ENCODE measurements at places on chromosomes 2 and 18. TPM values are rescaled to one million over a fixed set of nuclear protein-coding genes. Genes with fewer than 3 reads are reported as not detected.

GRCh38 chr18:37335409-37335736 lies 230.2 kb downstream of the CELF4 start:
- no peak overlapping the region for H3K27ac ChIP-seq
- H3K4me1 ChIP-seq, result peaks cover 4% of the 10 kb centered on the region
- DNase-seq, result no peak
- no peaks in the 10 kb centered on the region for H3K36me3 ChIP-seq
- H3K4me3 ChIP-seq, result no peak overlapping the region

DNA sequence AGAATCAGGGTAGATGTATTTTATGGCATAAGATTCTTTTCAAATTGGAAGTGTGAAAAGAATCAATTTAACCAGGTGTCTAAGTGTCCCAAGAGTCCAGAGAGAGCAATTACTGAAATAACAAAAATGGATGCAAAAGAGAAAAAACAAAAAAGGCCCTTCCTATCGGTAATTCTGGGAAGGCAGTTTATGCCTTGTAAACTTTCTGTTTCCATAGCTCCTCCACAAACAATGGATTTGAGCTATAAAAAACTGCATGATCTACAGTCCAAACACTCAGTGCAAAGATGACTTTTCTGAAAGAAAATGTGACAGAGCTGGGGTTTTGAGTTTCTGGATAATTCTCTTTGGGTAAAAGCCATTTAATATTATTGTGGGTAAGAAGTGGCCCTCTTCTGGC lies 366.1 kb downstream of the EN1 start:
- no peak overlapping the region for H3K4me3 ChIP-seq
- H3K4me1 ChIP-seq, result no peaks in the 10 kb centered on the region
- no peaks in the 10 kb centered on the region for H3K36me3 ChIP-seq
- no peak for DNase-seq
- no peaks in the 10 kb centered on the region for H3K27me3 ChIP-seq
- no peak overlapping the region for H3K27ac ChIP-seq

DNA sequence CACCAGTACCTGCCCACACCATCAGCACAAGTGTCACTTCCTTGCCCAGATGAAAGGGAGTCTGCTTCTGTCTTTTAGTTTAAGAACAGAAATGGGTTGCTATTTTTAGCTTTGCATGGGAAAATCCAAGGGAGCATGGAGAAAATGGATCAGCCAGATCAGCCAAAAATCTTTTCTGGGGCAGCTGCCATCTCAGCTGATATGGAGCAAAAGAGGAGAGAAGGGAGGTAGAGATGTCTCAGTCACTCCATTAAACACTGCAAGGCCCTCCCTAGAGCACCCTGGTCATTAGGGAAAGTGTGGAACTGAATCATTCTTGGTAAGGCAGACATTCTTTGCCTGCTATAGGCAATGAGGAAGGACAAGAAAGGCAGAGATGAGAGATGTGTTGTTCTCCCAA lies 79.9 kb downstream of the CTAGE1 start:
- peaks cover 6% of the 10 kb centered on the region for H3K27me3 ChIP-seq
- no peaks in the 10 kb centered on the region for H3K4me1 ChIP-seq
- no peak overlapping the region for H3K4me3 ChIP-seq
- no peaks in the 10 kb centered on the region for H3K36me3 ChIP-seq
- no peak overlapping the region for H3K27ac ChIP-seq
- DNase-seq, result no peak

DNA sequence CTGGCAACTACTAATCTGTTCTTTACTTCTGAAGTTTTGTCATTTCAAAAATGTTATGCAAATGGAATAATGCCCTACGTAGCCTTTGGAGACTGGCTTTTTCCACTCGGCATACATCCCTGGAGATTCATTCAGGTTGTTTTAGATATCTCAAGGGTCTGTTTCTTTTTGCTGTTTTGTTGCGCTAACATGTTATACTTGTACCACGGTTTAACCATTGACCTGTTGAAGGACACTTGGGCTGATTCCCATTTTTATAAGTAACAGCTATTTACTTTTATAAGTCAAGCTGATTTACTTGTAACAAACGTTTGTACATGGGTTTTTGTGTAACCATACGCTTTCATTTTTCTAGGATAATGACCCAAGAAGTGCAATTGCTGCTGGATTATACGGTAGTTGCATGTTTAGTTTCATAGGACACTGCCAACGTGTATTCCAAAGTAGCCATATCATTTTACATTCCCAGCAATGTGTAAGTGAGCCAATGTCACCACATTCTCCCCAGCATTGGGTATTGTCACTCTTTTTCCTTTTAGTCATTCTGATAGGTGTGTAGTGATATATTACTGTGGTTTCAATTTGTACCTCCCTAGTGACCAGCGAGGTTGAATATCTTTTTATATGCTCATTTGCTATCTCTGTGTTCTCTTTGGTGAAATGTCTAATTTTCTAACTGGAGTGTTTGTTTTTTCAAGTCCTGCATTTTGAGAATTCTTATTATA lies 36.5 kb upstream of the STAT4 start:
- no peak overlapping the region for H3K4me3 ChIP-seq
- H3K36me3 ChIP-seq, result no peaks in the 10 kb centered on the region
- DNase-seq, result no peak
- H3K4me1 ChIP-seq, result no peaks in the 10 kb centered on the region
- H3K27ac ChIP-seq, result no peak overlapping the region
- H3K27me3 ChIP-seq, result no peaks in the 10 kb centered on the region

The TMEM178A gene
- total RNA-seq, result 0.38 TPM

DNA sequence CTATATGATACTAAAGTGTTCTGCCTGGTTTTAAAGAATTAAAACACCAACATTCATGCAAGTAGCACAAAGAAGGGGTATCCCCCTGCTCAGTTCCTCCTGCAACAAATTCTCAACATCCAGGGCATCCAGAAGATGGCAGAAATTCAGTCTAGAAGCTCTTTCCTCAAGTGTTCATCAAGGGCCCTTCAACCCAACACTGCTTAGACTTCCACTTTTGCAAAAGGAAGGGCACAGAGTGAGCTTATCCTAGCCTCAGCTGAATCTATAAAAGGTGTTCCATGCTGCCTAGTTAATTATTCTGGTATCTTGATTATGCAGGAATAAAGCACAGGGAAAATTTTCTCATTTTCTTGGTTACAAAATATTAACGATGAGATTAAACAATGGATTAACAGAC lies 275.8 kb upstream of the CRIM1 start:
- H3K27me3 ChIP-seq, result no peaks in the 10 kb centered on the region
- no peaks in the 10 kb centered on the region for H3K4me1 ChIP-seq
- no peak for DNase-seq
- no peak overlapping the region for H3K27ac ChIP-seq
- H3K4me3 ChIP-seq, result no peak overlapping the region
- H3K36me3 ChIP-seq, result no peaks in the 10 kb centered on the region

DNA sequence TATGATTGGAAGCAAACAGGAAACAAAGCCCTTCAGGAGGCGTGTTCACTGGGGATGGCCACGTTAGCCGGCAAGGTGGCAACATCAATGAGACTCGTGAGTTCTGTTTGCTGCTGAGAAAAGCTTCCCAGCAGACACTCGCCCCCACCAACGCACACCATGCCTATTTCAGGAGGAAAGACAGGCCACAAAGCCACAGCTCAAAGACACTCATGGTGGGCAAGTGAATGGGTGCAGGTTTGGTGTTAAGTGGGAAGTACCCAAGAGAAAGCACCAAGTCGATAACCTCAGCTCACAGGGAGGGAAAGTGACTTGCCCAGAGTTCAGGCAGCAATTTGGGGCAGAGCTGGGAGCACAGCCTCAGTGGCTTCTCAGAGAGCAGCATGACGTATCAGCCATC lies 10.5 kb upstream of the MTERF4 start:
- DNase-seq, result no peak
- no peaks in the 10 kb centered on the region for H3K27me3 ChIP-seq
- no peak overlapping the region for H3K4me3 ChIP-seq

The CD302 gene
- 19.3 TPM for total RNA-seq

DNA sequence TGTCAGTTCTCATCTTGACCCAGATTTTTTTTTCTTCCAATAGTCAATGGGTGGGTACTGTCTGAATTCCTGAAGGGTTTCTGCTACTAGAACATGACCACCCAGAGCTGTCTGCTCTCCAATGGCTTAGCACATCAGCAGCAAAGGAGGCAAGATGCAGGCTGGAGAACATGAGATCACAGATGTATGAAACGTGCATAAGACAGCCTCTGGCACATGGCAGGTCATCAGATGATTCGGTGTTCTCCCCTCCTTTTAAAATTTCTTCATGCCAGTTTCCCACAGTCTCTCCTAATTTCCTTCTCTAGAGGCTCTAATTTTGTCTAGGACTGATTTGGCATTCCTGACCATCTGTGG lies 359.3 kb upstream of the TNP1 start:
- H3K4me3 ChIP-seq, result no peak overlapping the region
- peaks cover 7% of the 10 kb centered on the region for H3K4me1 ChIP-seq
- no peak overlapping the region for H3K27ac ChIP-seq
- no peaks in the 10 kb centered on the region for H3K27me3 ChIP-seq
- no peaks in the 10 kb centered on the region for H3K36me3 ChIP-seq

The MBD2 gene
- 38.2 TPM for total RNA-seq

GRCh38 chr2:44715671-44716081 lies 225.8 kb upstream of the SIX3 start:
- H3K27ac ChIP-seq, result no peak overlapping the region
- H3K4me3 ChIP-seq, result no peak overlapping the region
- H3K36me3 ChIP-seq, result no peaks in the 10 kb centered on the region
- DNase-seq, result no peak

DNA sequence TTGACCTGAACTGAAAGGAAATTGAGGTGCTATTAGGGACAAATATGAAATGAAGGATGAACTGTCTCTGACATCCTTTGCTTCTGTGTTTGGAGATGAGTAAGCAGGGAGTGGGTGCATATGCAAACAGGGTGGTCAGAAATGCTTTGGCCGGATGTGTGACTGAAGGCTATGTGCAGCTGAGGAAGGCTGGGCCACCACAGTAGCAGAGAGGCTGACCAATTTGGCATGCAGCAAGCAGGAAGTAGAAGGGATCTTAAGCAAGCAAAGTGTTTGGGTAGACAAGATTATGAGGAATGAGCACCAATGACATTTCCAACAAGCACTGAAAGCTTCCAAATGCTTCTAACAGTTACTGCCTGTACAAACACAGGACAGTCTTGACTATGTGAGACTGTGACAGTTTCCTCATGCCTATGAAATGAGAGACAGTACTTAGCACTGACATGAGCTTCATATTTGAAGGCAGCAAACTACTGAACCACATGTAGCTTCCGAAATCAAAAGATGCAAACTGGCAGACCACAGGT lies 3.3 kb upstream of the ACTR3 start:
- DNase-seq, result peak; percentile 10
- no peak overlapping the region for H3K4me3 ChIP-seq
- H3K4me1 ChIP-seq, result peaks cover 19% of the 10 kb centered on the region
- no peaks in the 10 kb centered on the region for H3K36me3 ChIP-seq

- no peaks in the 10 kb centered on the region for H3K36me3 ChIP-seq
- no peak overlapping the region for H3K27ac ChIP-seq
- DNase-seq, result no peak
- H3K4me1 ChIP-seq, result peaks cover 48% of the 10 kb centered on the region
- no peak overlapping the region for H3K4me3 ChIP-seq
Observed at GRCh38 chr2:69700381-69700780, 41.6 kb upstream of the ANXA4 start.

The GFPT1 gene
- total RNA-seq, result 20.2 TPM

DNA sequence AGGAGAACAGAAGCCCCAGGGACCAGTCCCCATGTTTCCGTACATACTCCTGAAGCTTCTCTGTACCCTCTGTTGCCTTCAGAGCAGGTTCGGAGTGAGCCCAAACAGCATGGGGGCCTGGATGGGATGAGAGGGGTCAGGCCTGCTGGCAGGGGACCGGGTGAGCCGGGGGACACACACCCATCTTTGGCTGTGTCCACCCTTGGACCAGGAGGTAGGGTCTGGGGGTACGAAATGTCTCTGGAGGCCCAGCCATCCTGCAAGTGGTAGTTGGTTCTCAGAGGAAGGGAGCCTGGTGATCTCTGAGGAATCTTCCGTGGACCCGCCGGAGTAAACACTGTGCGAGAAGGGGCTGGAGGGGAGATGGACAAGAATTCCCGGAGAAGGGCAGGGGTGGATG lies 15.3 kb downstream of the FBLN7 start:
- no peaks in the 10 kb centered on the region for H3K4me1 ChIP-seq
- no peak overlapping the region for H3K27ac ChIP-seq
- no peaks in the 10 kb centered on the region for H3K36me3 ChIP-seq
- H3K4me3 ChIP-seq, result no peak overlapping the region

All from esophagus squamous epithelium (tissue), 5 donors.